ENCODE measurements at places on chromosomes 4 and X.

DNA sequence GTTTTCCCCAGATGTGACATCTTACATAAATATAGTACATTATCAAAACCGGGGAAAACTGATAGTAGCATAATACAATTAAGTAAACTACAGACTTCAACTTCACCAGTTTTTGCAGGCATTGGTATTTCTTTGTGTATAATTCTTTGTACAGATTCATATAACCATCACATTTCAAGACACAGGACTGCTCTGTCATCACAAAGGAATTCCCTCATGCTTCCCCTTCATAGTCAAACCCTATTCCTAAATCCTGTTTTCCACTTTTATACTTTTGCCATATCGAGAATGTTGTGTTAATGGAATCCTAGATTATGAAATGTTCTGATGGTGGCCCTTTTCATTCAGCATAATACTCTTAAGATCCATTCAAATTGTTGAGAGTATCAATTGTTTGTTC is 36.0 kb downstream of the STIM2 start:
- DNase-seq, result no peak

DNA sequence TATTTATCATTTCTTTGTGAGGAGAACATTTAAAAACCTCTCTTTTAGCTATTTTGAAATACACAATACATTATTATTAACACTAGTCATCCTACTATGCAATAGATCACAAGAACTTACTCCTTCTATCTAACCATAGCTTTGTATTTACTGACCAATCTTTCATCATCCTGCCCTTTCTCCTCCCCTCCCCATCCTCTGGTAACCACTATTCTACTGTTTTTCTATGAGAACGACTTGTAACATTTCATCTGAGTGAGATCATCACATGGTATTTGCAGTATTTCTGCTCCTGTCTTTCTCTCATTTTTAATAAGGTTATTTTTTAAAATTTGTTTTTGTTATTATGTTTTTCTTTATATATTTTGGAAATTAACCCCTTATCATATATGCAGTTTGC is 331.8 kb downstream of the TEX13C start:
- DNase-seq, result no peak

DNA sequence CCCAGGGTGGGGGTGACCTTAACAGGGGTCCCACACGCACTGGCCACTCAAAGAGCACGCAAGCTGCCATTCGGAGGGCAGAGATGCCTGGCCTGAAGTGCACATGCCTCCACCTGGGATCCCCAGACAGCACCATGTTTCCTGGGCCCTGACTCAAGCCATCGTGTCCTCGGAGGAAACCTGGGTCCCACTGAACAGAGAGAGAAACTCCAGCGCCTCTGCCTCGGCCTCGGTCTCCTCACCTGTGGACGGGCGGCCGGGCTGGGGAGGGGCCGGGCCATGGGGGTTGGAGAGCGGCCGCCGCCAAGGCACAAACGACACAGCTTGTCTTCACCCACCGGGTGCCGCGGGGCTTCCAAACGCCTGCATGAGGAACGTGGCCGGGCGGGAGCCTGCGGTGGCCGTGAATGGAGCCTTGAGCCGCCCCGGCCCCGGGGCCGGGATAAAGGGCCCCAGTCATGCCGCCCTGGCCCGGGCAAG is 30.0 kb upstream of the FGFR3 start:
- no peak for DNase-seq

DNA sequence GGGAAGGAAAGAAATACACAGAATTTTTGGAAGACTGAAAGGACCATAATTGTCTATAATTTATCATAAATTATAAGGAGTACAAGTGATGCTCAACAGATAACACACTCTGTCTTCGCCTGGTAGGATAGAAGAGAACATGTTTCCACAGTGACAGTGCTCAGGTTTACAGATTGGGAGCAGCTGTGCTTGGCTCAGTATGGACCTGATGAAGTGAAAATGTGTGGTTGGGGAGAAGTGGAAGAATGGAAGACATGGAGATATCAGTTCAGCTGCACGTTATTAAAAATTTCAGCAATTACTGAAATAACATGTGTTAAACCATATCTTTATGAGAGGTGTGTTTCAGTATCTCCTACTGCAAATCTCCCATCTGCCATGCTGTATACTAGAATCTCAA is 90.6 kb downstream of the TLL1 start:
- peak; percentile 33 for DNase-seq

DNA sequence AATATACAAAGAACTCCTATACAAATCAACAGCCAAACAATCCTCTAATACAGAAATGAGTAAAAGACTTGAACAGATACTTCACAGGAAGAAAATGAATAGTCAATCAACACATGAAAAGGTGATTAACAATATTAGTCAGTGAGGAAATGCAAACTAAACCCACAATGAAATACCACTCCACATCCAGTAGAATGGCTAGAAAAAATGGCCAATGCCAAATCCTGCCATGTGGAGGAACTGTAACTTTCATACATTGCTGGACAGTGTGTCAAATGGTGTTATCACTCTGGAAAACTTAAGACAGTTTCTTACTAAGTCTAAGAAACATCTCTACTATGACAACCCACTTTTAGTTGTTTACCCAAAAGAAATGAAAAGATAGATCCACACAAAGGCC is 59.5 kb downstream of the NSG1 start:
- DNase-seq, result no peak

GRCh38 chr4:44916411-44916810 is 190.1 kb upstream of the GNPDA2 start:
- DNase-seq, result peak; percentile 35

DNA sequence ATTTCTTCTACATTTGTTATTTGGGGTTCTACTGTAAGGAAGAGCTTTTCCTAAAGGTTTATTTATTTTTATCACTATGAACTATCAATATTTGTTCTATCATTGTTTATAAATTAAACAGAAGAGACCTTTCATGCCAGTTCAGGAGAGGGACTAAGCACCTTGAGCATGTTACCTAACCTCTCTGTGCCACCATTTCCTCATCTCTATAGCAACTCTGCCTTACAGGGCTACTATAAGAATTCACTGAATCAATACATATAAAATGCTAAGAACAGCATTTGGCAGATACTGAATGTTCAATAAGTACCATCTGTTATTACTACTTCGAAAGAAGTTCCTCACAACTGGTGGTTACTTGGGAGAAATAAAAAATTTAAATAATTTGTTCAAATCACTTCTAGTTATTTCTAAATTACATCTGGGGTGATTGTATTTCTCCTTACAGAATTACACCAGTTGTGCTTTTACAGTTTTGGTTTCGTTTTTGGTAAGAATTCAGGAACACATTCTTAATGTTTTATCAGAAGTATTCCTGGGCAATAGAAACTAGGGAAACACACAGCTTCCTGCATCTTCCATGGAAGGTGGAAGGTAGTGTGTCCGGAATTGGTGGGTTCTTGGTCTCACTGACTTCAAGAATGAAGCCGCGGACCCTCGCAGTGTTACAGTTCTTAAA is 32.9 kb downstream of the EREG start:
- DNase-seq, result no peak

DNA sequence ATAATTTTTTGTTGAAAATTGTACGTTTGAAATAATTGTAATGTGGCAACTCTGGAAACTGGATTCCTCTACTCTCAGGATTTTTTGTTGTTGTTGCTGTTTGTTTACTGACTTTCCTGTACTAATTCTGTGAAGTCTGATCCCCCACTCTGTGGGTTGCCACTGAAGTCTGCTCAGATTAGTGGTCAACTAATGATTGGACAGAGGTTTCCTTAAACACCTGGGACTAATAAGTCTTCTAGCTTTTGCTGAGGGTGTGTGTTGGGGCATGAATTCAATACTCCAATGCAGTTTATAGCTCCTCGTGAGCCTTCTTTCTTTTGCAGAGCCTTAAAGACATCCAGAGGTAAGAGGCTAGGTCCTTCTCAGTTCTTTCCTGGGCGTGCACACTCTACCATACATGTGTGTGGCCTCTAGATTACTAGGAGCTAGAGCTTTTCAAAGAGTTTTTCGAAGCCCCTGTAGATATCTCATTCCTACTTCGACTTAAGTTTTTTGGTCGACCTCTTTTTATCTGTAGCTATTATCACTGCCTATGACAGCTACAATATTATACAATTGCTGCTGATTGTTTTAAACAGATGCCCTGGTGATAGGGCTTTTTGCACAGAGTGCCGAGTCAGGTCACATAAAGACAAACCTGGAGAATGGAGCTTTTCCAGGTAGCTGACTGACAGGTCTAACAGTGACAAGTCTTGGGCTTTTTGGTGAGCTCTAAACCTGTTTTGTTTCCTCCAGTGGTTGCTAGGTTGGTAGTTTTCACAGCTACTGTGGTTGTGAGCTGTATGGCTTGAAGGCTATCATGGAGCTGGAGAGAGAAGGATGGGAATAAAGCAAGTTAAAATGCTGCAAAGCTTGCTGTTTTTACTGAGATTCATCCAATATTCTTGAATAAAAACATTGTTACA is 34.0 kb downstream of the BMP2K start:
- DNase-seq, result no peak

DNA sequence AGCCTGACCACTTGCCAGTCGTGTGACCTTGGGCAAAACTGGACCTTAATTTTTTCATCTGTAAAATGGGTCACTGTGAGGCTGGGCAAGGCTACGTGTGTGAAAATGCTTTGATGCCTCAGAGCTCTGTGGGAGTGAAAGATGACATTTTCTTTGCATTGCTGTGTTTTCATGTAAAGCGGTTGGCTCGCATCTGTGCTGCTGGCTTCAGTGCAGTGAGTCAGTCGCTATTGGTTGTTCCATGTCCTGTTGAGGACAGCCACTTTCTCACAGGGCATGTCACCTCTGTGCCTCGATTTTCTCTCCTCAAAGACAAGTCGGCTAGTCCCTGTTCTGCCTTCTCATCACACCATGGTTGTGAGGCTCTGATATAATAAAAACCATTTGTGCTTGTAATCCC is 4.4 kb downstream of the MTMR1 start:
- DNase-seq, result no peak

DNA sequence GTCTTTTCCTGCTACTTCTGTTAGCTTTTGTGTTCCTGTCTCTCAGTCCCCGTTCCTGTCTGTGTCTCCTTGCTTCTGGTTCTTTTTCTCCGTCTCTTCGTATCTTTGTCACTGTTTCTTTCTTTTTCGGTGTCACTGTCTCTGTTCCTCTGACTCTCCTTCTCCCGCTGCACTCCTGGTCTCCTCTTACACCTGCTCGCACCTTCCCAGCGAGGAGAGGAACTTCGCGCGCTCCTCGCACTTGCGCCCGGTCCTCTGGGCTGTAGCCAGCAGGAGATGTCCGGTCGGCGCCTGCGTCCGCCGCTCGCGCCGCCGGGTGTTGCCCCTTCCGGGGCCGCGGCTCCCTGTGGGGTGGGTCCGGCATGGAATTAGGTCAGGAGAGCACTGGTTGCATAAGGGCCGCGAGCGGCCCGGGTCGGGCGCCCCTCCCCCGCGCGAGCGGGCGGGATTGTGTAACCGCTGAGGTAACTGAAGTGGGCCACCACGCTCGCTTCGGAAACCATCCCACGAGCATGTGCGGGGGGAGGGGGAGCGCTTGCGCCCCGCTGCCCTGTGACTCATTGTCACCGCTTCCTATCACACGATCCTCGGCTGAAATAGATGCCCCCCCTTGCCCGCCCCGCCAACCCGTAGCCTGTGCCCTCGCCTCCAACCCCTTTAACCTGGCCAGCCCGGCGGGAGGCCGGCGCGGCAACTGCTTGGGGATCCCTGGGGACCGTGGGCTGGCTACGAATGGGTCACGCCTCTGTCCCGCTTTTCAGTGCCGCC is 1.6 kb downstream of the LONRF3 start:
- peak; percentile 18 for DNase-seq

DNA sequence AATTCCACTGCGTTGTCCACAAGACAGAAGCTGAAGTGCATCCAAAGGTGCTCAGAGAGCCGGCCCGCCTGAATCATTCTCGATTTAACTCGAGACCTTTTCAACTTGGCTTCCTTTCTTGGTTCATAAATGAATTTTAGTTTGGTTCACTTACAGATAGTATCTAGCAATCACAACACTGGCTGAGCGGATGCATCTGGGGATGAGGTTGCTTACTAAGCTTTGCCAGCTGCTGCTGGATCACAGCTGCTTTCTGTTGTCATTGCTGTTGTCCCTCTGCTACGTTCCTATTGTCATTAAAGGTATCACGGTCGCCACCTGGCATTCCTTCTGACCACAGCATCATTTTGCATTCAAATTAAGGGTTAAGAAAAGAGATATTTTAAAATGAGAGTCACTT is 115.5 kb downstream of the NFKB1 start:
- peak; percentile 14 for DNase-seq

GRCh38 chrX:77979870-77980269 is 10.4 kb upstream of the PGAM4 start:
- no peak for DNase-seq

- DNase-seq, result no peak
Measured at GRCh38 chr4:125938541-125938940, 623.8 kb downstream of the FAT4 start.

GRCh38 chr4:77201857-77202256 is 44.9 kb downstream of the CCNG2 start:
- no peak for DNase-seq

DNA sequence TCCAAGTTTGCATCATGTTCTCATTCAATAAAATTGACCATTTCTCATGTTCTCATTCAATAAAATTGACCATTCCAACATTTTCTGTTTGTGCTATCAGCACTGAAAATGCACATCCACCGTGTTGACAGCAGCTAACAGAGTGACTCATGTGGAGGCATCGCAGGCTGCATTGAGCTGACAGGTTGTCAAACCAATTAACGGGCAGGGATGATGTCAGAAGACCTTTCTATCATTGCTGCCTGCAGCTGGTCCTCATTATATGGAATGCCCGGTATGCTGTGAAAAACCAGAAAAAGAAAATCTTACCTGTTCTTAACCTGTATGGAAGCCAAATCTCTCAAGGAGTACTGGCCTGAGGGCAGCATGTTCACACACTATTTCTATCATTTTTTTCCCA is 202.0 kb downstream of the SMIM20 start:
- no peak for DNase-seq

GRCh38 chr4:92455951-92456350 is 152.2 kb downstream of the GRID2 start:
- peak; percentile 6 for DNase-seq

DNA sequence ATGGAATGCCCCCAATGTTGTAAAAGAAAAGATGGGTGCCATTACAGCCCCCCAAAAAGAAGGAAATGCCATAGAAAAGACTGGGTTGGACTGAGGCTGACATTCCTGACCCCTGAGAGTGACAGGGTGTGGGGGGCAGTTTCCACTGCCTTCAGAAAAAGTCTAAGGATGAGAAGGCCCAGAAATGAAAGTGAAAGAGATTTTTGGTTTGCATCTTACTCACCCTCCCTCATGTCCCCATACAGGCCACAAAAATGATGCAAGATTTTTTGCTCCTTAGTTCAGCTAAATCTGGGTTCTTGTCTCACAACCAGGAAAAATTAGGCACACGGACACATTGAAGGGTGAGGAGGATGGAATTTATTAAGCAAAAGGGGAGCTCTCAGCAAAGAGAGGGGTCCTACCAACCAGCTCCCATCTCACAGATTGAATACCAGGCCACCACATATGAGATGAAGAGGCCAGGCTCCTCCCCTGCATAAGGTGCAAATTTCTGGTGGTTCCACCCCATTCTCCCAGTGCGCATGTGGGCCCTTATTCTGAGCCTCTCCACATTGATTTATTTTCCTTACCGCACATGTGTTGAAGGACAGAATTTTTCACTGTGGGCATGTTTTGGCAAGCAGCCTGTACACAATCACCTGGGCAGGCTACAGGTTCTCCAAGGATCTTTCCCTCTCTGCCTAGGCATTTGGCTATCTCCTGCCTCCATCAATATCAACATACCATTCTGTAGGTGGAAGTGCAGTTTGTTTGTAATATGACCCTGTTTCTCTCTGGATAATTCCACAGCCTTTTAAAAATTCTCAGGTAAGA is 18.8 kb downstream of the PPP4R3C start:
- DNase-seq, result no peak

All from muscle of arm (tissue), 14 donors.